ENCODE measurements at places on chromosomes 5 and 9.

DNA sequence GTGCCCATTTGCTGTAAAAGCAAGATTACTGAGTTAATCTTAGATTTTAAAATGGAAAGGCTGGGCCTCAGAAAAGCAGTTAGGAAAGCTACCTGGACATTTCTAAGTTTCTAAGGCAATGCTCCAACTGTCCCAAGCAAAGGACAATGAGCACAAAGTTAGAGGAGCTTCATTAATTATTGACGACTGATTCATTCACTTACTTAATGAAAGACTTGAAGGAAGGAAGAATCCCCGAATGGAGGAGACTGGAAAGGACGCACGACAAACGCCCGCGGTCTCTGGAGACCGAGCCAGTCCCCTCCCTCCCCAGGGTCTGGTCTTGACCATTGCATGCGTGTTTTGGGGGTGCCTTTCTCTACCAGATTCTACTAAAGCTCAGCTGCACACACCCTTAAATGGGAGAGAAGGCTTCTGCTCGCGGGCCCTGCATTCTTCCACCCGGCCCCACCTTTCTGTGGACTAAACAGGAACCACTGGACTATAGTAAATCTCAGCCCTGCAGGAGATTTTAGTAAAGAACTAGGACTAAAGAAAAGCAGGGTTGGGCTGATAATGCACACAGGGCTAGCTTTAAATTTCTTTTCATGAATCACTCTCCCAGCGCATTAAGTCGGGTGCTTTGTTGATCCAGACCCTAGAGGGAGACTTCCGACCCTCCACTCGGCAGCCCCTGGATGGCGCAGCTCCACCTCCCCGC is 44.8 kb downstream of the CTSL start:
- no peak for DNase-seq

DNA sequence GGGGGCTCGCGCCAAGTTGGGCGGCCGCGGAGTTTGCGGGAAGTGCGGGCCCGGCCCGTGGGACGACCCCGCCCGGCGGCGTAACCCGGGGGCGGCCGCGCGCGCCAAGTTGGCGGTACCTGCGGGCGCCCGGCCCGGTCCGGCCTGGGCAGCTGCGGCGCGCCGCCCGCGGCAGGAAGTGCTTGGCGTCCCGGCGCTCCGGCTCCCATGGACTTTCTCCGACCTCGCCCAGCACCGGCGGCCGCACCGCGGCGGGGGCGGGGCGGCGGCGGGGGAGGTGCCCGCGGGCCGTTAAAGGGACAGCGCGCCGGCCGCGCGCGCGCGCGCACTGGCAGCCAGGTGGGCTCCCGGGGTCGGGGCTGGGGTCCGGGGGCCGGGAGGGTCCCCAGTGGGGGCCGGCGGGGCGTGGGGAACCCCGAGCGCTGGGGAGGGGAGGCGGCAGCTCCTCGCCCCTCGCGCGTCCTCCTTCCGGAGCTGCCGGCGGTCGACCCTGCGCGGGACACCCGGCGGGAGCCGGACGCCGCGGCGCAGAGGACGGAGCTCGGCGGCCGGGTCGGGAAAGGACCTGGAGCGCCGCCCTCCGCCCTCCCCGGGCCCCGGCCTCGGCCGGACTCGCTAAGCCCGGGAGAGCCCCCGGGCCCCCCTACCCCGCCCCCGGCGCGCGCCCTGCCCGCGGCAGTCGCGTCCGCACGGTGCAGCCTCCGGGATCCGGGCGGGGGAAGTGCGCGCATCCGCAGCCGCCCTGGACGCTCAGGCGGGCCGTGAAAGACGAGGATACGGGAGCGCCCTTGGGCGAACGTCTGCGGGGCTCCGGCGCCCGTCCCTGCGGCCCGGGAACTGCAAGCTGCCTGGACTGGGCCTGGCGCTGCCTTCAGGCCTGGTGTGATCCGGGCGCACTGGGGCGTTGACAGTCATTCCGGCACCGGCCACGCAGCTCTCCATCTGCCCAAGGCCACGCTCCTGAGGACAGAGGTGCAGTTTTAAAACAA is at the start of gene NACC2:
NACC2 (minus strand) TSS at position 220 of the 989 bp plus-strand sequence. CDS start 44,768 bp downstream, outside the sequence.
- peak; percentile 70 for DNase-seq

GRCh38 chr5:32692036-32692746 is 18.9 kb upstream of the NPR3 start:
- DNase-seq = no peak

GRCh38 chr5:3542158-3542557 is 53.5 kb upstream of the IRX1 start:
- DNase-seq = no peak

- DNase-seq = no peak
Measured at GRCh38 chr5:169893010-169893409, 87.3 kb downstream of the INSYN2B start.

GRCh38 chr5:1298723-1299510 is 4.0 kb upstream of the TERT start:
- peak; percentile 3 for DNase-seq

DNA sequence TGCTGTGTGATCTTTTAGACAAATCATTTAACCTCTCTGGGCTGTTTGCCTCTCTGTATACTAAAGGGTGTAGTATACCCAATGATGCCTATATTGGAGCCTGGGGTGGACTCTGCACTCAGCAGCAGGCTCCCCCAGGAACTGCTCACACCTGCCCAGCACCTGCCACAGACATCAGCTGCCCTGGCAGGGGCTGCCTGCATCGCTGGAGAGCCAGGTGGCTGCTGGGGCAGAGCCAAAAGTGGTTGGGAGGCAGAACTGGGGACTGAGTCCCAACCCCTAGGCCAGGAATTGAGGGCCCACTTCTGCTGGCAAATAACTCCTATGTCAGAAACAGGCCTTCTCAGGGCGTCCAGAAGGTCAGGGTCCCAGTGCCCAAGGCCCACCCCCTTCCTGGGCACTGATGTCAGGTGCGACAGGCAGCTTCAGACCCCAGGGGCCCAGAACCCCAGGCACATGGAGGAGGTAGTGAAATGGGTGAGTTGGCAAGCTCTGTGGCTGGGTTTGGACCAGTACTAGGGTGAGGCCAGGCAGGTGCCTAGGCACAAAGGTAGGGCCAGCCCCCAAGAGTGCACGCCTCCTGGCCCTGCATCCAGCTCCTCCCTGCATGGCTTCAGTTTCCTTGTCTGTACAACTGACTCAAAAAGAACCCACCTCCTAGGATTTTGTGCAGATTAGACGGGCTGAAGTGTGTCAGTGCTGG is 5.8 kb downstream of the UNC5A start:
- DNase-seq = no peak

GRCh38 chr5:33059081-33059480 is 348.0 kb downstream of the NPR3 start:
- DNase-seq = no peak

DNA sequence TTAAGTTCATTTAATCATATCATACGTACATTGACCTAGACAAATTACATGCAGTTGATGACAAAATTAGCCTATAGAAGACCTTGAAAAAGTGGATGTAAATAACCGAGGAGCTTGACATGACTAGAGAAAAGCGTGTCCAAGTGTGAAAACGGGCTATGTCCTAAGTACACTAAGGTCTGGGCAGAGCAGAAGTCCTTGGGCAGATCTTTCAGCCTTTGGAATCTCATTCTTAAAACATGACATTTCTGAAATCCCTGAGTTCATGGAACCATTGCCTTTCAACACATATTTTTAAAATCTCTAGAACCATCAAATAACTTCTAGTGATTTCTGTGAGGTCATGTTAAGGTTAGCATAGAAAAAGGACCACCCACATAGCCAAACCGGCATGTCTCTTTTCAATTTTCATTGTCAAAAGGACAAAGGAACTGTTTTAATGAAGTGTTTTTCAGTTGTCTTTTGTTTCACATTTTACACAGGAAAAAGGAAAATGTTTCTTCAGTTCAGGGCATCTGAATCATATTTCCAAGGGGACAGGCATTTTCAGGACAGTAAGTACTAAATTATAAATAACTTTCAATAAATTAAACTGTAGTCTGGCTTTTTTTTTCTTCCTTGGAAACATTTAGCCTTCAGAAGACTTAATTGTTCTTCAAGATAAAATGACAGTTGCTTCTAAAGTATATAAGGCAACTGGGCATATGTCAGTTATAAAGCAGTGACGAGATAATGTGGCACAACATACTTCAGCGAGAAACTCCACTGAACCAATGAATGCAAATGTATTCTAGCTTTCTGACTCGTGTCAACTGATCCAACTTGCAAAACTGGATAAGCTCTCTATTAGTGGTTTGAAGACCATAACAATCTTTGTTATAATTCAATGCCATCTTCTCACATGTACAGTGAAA is 416.8 kb downstream of the NFIB start:
- no peak for DNase-seq

GRCh38 chr5:111859533-111860270 is 102.7 kb upstream of the NREP start:
- DNase-seq = no peak
